ENCODE measurements at places on chromosomes 1 and 21.

- DNase-seq, result peak; percentile 84
Measured at GRCh38 chr1:225770561-225771248, 6.9 kb upstream of the SRP9 start.

GRCh38 chr1:89697383-89697782 lies 64.5 kb downstream of the LRRC8C start:
- DNase-seq, result no peak

DNA sequence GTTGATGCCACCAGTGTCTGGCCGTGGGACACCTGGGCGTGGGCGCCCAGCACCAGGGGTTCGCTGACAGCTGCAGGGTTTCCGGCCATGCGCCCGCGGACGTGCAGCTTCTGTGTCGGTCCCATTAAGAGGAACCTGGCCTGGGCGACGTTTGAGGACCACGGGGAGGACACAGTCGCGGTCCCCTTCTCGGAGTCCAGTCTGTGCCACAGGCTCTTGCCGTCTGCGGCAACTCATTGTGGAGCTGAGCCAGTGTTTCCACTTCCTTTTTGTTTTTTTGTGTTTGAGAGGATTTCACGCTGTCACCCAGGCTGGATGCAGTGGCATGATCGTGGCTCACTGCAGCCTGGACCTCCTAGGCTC lies 1.6 kb upstream of the C1orf159 start:
- no peak for DNase-seq

DNA sequence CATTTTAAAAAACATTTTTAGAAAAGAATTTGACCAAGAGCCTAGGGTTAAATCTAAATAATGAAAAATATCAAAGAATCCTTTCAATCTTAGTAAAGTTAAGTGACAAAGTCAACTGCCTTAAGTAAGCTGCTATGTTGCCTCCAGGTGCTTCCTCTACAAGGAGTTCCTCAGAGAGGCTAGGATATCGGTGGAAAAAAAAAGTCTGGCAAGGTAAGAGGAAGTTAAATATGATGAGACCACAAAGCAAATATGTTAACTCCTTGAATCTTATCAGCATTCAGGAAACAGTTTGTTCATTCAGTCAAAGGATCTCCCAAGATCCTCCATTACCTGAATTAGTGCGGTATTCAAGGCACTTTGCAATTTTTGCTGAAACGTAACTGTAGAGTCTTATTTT lies 563.5 kb downstream of the PTPRC start:
- no peak for DNase-seq

GRCh38 chr1:197312163-197312562 lies 44.1 kb downstream of the CRB1 start:
- no peak for DNase-seq

DNA sequence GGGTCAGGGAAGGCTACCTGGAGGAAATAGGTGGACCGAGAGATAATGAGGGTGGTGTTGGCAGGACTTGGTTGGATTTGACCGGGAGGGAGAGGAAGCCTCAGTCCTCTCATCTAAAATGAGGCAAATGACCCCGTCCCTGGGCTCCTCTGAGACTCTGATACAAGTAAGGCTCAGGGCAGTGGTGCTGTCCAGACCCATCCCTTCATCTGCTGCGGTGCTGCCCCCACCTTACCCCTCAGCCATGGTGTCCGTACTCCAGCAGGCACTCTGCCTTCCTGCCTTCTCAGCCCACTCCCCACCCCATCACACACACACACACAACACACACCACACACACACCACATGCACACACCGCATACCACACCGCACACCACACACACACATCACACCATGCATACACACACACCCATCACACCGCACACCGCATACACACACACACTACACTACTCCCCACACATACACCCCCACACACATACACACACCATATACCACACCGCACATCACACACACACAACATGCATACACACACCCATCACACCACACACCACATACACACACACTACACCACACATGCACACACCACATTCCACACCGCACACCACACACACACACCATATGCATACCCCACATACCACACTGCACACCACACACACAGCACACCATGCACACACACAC lies 29.4 kb upstream of the SLC26A9 start:
- DNase-seq, result no peak

All from pons (tissue), 1 donor.